ENCODE measurements at places on chromosomes 4 and X.

- DNase-seq, result no peak
Observed at GRCh38 chrX:115047181-115047580, 29.8 kb upstream of the IL13RA2 start.

- no peak for DNase-seq
Observed at GRCh38 chr4:163165217-163166017, 1.3 kb downstream of the NAF1 start.

- DNase-seq, result no peak
Observed at GRCh38 chr4:136918772-136919171, 613.5 kb downstream of the PCDH18 start.

- no peak for DNase-seq
Observed at GRCh38 chr4:15234116-15234855, 193.5 kb upstream of the C1QTNF7 start.

- DNase-seq, result no peak
Observed at GRCh38 chr4:55068522-55068921, 56.9 kb downstream of the KDR start.

GRCh38 chrX:49951524-49952193 is 29.3 kb downstream of the CLCN5 start:
- DNase-seq, result no peak

GRCh38 chr4:140675599-140676231 is 80.5 kb downstream of the TBC1D9 start:
- DNase-seq, result no peak

DNA sequence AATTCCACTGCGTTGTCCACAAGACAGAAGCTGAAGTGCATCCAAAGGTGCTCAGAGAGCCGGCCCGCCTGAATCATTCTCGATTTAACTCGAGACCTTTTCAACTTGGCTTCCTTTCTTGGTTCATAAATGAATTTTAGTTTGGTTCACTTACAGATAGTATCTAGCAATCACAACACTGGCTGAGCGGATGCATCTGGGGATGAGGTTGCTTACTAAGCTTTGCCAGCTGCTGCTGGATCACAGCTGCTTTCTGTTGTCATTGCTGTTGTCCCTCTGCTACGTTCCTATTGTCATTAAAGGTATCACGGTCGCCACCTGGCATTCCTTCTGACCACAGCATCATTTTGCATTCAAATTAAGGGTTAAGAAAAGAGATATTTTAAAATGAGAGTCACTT is 115.5 kb downstream of the NFKB1 start:
- no peak for DNase-seq

Measured in stimulated activated CD8-positive, alpha-beta memory T cell treated with anti-CD3 and anti-CD28 coated beads, Interleukin-12 subunit alpha, Interleukin-12 subunit beta, amount 100 ng/mL, for 4 hours (primary cell).